Stimulated activated CD4-positive, alpha-beta T cell treated with anti-CD3 and anti-CD28 coated beads, TNF-alpha, amount 100 ng/mL, for 1 hour (primary cell): ENCODE measurements at places on chromosomes 1 and 21.

DNA sequence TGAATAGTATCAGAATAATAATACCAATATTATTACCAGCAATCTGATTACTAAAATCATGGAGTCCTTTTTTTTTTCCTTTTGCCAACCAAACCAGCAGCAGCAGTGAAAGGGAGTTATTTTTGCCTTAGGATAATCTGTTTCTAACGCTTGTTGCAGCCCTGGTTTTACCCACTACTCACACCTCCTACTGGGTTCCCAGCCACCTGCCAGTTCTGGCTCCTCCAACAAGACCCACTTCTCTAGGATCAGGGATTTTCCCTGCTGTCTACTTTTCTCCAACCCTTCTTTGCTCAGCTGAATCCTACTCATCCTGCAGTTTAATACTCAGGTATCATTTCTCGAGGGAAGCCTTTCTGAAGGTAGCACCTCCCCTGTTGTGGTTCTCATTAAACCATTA lies 96.8 kb upstream of the BCAR3 start:
- DNase-seq, result no peak

- no peak for DNase-seq
Measured at GRCh38 chr1:67945733-67946374, 104.6 kb downstream of the DIRAS3 start.

GRCh38 chr1:157831968-157832626 lies 9.5 kb downstream of the CD5L start:
- no peak for DNase-seq

- DNase-seq, result no peak
Measured at GRCh38 chr1:157218671-157219070, 80.5 kb upstream of the ETV3 start.

DNA sequence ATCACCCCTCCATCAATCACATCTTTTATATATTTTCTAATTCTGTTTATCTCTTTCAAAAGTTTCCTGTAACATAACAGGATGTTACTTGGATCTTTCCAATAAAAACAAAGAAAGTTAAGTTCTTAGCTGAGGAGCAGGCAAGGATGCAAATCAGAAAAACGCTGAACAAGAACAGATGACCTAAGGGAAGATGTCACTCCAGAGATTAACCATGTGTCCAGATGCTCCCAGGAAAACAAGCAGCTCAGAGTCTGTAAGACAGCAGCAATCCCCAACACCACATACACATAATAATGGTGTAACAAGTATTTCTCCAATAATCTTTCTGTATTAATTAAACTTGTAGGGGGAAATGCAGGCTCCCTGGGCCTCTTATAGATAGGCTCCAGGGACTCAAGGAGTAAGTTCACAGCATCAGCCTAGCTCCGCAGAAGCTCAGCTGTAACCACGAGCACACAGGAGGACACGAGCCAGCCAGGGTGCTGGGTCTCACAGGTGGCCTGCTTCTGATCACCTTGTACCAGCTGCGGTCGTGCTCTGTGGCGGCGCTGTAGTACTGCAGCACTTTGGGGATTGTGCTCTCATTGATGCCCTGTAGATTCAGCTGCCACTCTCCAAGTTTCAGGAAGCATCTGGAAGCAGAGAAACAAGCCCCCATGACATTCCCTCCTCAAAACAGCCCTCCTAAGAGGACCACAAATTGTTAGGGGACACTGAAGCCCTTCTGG lies 33.1 kb upstream of the EXOSC10 start:
- DNase-seq, result no peak

DNA sequence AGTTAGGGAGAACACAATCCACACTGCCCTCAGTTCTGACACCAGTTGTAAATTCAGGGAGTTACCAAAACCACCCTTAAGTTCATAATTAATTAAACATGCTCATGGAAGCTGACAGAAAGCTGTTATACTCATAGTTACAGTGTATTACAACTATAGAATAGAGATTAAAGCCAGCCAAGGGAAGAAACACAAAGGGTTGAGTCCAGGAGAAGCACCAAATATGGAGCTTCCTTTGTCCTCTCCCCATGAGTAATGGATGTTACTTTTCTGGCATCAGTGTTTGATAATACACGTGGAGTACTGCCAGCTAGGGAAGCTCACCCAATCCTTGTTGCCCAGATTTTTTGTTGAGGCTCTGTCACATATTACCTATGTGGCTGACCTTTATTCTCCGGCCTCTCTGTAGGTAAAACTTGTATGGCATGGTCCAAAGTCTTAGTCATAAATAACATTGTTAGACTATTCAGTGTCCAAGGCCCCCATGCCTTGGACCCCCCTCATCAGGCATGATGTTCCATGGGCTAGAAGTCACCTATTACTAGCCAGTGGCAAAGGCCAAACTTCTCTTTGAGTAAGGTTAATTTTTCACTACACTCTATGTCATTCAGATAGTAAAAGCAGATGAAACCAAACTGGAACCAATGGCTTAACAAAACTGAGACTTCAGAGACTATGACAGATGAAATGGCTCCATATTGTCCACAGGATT lies 175.7 kb downstream of the GPR52 start:
- no peak for DNase-seq

DNA sequence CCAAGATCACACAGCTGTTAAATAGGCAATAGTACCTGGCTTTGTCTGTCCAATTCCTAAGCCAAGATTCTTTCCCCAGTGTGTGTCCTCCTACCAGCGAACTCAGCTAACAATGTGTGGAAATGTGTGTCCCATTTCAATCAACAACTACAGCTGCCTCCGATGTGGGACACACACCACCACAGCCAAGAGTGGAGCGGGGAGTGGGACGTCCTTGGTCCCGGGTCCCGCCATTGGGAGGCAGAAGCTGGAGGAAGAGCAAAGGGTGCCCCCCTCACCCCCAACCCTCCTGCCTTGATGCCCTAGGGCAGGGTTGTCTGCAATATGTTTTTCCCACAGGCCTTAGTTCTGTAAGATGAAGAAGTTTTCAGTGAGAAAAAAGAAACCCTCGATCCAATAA lies 265.4 kb upstream of the RAB4A start:
- DNase-seq, result no peak
